ENCODE measurements at places on chromosomes 13 and 19.

DNA sequence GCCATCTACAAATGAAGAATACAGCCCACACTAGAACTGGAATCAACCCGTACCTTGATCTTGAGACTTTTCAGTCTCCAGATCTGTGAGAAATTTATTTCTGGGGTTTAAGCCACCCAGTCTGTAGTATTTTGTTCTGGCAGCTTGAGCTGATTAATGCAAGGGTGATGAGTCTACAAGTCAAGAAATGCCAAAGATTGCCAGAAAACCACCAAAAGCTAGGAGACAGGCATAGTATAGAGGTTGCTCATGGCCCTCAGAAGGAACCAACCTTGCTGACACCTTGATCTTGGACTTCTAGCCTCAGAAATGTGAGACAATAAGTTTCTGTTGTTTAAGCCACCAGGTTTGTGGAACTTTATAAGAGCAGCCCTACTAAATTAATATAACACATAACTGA is 428.2 kb upstream of the KLF12 start:
- DNase-seq = no peak

DNA sequence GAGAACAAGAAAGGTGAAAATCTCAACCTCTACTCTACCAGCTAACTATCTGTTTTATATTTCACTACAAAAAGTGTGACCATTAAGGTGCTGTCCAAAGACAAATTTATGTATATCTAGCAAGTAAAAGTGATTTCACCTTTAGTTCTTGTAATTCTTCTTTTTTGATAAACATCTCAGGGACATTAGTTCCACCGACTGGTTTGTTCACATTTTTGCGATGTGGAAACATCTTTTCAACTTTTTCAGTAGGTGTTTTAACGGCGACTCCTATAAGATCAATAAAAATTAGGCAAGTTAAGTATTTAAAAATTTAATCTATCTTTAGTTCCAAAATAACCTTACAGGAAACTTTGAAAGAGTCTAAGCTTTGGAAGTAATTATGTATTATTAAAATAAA is 33.3 kb downstream of the CLDN10 start:
- DNase-seq = no peak

GRCh38 chr19:51357952-51358351 is 8.2 kb downstream of the ETFB start:
- no peak for DNase-seq

- DNase-seq = no peak
These were observed 31.4 kb upstream of the GGACT start for GRCh38 chr13:100619940-100620339.

DNA sequence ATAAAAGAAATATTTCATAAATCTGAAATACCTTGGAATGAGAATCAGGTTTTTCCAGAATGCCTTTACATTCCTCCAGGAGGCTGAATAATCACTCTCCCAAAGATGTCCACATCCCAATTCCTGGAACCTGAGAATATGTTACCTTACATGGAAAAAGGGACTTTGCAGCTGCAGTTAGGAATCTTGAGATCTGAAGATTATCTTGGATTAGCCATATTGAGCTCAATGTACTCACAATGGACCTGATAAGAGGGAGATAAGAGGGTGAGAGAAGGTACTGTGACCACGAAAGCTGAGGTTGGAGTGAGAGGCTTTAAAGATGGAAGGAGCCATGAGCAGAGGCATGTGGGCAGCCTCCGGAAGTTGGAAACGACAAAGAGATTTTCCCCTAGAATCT is 36.8 kb upstream of the MBNL2 start:
- no peak for DNase-seq

DNA sequence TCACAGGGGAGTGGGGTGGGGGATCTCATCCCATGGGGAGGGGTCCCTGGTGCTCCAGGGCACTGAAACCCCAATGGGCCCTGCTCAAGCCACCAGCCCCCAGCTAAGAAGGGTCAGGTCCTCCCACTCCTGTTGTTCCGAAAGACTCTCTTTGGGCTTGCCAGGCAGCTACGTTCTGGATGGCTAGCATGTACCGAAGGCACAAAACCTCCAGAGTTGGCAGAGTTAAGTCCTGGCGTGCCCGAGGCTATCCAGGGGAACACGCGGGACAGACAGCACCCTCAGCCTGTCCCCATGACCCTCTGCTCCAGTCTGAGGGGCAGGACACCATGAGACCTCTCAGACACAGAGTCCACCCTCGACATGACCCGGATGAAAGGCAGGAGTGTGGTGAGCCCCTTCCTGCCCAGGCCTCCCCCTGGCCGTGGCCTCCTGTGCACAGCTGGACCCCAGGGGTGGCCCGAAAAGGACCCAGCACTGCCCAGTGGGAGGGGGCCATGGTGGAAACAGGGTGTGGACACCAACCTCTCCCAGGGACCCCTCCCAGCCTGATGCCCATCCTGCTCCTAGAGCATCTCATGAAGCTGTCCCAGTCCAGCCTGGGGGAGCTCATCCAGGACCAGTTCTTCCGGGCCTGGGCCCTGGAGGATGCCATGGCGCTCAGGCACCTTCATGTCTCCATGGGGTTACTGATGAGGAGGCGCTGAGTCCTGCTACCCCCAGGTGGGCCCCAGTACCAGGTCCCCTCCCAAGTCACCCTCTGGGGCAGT is 53.0 kb upstream of the TPM4 start:
- DNase-seq = no peak

DNA sequence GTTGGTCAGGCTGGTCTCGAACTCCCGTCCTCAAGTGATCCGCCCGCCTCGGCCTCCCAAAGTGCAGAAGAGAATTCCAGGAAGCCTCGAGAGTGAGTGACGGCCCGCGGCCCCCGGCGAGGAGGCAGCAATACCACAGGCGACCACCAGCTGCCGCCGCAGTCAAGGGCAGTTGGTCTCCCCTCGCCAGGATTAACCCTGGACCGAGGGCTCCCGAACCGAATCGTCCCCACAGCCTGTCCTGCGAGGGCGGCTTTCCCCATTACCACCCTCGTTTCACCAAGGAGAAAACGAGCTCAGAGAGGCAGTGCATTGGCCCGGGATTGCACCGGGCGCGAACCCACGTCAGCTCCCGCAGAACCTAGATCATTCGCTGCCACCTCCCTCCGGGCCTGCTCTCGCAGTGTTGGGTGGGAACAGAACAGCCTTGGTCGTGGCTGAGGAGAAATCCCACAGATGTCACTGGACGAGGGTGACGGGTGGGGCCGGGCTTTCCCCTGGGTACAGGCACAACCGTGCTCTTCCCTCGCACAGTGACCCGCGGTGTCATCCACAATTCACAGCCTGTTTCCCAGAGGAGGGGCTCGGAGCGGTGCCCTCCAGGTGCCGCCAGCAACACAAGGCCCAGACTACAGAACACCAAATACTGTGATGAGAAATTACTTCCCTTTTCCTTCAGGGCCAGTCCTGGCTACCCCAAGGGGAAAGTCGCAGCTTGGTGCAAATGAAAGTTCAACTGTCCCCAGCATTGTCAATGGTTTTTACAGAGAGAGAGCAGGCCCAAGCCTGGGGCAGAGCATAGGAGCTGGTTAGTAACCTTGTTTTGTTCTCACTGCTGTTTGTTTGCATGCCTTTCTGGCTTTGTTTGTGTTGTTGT is 24.8 kb downstream of the C2CD4C start:
- no peak for DNase-seq

DNA sequence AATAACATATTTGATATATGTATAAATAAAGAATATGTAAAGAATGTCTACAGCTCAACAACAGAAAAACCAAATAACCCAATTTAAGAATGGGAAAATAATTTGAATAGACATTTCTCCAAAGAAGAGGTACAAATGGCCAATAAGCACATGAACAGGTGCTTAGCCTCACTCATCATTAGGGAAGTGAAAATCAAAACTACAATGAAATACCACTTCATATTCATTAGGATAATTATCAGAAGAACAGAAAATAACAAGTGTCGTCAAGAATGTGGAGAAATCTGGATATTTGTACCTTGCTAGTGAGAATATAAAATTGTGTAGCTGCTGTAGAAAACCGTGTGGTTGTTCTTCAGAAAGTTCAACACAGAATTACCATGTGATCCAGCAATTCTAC is 8.4 kb upstream of the SUPT20H start:
- no peak for DNase-seq

GRCh38 chr13:111119966-111120365 is 4.9 kb downstream of the ARHGEF7 start:
- no peak for DNase-seq

- DNase-seq = no peak
These were observed 461 bp upstream of the TM9SF2 start for GRCh38 chr13:99500839-99501183.

Data from activated CD4-positive, alpha-beta T cell treated with anti-CD3 and anti-CD28 coated beads for 4 hours (primary cell).